ENCODE measurements at places on chromosomes 5 and 9. TPM values are rescaled to one million over a fixed set of nuclear protein-coding genes. Genes with fewer than 3 reads are reported as not detected.

Gene TNC
- polyA plus RNA-seq: not detected

Gene PCDHA3
- polyA plus RNA-seq: not detected

Gene GFI1B
- 0.39 TPM for polyA plus RNA-seq

Gene SLC45A2
- not detected for polyA plus RNA-seq

Gene CCL27
- not detected for polyA plus RNA-seq

Gene SEC61B
- polyA plus RNA-seq: 443 TPM

Gene TSLP
- not detected for polyA plus RNA-seq

DNA sequence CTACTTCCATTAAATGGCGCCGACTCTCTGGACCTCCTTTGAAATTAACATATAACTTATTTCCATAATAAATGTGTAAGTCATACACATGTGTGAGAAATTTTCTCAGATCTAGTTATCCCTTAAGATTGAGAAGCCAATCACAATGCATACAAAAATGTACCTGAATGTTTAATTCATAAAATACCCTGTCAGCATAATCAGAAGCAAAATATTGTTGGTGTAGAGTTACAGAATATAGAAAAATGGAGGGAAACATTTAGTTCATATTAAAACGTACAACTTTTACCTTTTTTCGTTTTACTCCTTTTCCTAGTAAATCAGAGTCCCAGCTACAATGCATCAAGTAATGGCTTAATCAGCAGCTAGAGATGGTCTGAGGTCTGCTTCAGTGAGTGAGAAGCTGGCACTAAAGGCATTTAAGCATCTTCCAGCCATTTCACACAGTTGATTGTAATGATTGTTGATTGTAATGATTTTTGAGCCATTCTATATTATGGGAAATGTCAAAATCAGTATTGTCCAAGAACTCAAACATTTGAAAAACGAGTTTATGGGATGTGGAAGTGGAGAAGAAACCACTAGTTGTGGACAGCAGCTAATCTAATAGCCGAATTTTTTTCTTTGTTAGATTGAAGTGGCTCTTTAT is 81.8 kb downstream of the ANXA1 start:
- H3K27ac ChIP-seq: no peak overlapping the region
- no peaks in the 10 kb centered on the region for H3K36me3 ChIP-seq
- no peaks in the 10 kb centered on the region for H3K27me3 ChIP-seq
- peak overlapping the region; percentile 4 for H3K4me3 ChIP-seq
- H3K4me1 ChIP-seq: peaks cover 11% of the 10 kb centered on the region
- DNase-seq: no peak

DNA sequence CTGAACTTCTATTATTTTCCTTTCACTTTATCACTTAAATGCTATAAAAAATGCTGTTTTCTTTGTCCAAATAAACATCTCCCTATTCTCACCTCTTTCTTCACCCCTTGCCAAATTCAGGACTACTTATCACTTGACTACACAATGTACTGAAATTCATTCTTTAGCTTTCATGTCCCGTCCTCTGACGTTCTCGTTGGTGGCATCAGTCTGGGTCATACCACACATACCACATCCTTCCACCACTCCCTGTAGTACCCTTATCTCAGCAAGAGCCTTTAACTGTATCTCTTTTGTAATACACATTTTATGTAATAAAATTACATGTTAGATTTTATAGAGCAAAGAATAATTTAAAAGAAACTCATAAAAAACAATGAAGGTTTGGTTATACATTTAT is 231.1 kb upstream of the PAPPA start:
- H3K4me3 ChIP-seq: no peak overlapping the region
- no peaks in the 10 kb centered on the region for H3K4me1 ChIP-seq
- no peaks in the 10 kb centered on the region for H3K27me3 ChIP-seq
- no peak overlapping the region for H3K27ac ChIP-seq
- no peak for DNase-seq

DNA sequence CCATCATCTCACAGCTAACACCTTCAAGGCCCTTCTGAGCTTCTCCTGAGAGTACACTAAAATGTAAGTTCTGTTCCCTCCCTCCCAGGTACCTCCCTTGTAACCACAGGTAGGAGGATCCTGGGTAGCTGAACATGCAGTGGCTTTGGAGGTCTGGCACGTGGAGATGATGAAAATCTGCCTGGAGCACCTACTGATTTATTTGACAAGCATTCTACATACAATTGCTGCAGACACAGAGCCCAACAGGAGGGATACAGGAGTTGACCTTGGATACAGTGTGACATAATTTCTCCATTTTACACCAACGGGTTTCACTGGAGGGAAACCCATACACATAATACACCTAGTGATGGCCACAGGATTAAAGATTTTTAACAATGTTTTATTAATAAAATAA is 478.7 kb downstream of the SEMA5A start:
- no peaks in the 10 kb centered on the region for H3K36me3 ChIP-seq
- H3K4me1 ChIP-seq: no peaks in the 10 kb centered on the region
- H3K27me3 ChIP-seq: no peaks in the 10 kb centered on the region
- H3K4me3 ChIP-seq: no peak overlapping the region
- no peak overlapping the region for H3K27ac ChIP-seq

DNA sequence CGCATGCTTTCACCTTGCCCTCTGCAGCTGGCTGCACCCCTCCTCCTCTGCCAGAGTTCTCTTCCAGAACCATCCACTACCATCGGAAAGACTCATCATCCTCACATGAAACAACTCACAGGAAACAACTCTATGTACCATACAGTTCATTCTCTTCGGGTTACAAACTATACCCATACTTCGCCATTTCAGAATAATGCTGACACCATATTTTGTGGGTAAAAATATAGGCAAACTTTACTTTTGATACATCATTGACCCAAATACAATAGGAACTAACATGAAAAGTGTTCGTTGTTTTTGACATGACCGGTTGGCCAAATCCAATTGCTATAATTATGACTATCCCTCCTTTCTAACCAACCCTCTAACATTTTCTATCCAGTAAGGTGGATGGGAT is 421.0 kb downstream of the SEMA5A start:
- H3K4me1 ChIP-seq: no peaks in the 10 kb centered on the region
- no peaks in the 10 kb centered on the region for H3K36me3 ChIP-seq
- H3K27me3 ChIP-seq: no peaks in the 10 kb centered on the region
- no peak overlapping the region for H3K4me3 ChIP-seq
- DNase-seq: no peak
- H3K27ac ChIP-seq: no peak overlapping the region

DNA sequence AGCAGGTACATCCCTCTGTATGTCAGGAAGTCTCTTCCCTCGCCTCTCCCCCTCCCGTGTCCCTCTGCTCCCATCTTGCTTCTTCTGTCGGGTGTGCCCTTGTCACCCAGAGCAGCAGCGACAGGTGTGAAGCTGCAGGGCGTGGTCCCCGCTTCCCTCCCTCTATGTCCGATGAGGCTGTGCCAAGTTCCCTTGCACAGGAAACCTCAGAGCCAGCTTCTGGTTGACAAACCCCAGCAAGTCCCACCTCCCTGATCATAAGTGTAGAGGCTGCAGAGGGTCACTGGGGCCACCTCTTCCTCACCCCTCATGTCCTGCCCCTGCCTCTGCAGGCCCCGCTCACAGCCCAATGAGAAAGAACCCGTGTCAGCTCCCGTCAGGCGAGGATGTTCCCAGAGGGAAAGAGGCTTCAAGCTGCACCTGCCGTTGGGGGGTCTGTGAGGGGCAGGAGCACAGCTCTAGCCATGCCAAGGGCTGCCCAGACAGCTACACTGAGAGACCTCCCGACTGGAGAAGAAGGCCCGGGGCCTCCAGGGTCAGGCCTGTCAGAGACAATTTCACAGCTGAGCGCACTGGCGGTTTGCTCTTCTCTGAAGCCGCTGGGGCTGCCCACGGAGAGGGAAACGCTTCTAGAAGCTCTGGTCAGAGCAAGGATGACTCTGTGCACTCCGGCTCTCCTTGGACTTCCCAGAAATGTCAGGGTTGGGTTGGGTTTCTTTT is 73.3 kb downstream of the AK8 start:
- no peak for DNase-seq
- no peak overlapping the region for H3K4me3 ChIP-seq
- H3K27ac ChIP-seq: no peak overlapping the region
- no peaks in the 10 kb centered on the region for H3K36me3 ChIP-seq
- H3K27me3 ChIP-seq: no peaks in the 10 kb centered on the region
- no peaks in the 10 kb centered on the region for H3K4me1 ChIP-seq

DNA sequence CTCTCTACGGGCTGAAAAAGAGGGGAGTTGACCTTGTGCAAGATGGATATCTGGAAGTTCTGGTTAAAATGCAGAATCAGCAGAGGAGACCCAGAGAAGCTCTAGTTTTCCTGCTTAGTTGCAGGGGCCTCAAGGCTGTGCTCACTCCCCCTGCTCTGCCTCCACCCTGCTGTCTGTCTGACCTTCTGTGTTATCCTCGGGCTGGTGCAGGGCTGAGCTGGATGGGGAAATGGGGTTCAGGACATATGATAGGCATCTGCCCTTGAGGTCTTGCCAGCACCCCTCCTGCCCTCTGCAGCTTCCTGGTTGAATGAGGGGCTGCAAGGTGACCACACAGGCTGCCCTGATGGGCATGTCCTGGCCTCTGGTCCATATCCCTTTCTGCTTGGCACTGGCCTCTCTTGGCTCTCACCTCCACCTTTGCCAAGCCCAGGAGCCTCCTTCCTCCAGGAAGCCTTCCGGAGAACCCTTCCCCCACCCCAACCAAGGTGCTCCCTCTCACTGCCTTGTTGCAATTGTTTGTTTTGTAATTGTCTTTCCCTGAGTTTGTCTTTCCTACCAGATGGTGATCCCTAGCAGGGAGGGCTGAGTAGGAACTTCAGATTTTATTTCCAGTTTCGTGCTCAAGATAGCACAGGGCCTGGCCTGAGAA is 1.3 kb downstream of the TMEM268 start:
- H3K36me3 ChIP-seq: no peaks in the 10 kb centered on the region
- peak overlapping the region; percentile 87 for H3K27ac ChIP-seq
- H3K4me3 ChIP-seq: peak overlapping the region; percentile 82
- peaks cover 52% of the 10 kb centered on the region for H3K4me1 ChIP-seq
- DNase-seq: no peak

- H3K36me3 ChIP-seq: peaks cover 98% of the 10 kb centered on the region
- no peaks in the 10 kb centered on the region for H3K4me1 ChIP-seq
- H3K4me3 ChIP-seq: no peak overlapping the region
- H3K27me3 ChIP-seq: no peaks in the 10 kb centered on the region
Observed at GRCh38 chr9:97682242-97682641, 14.9 kb downstream of the XPA start.

GRCh38 chr9:34475097-34475496 is 16.5 kb downstream of the DNAI1 start:
- H3K4me1 ChIP-seq: no peaks in the 10 kb centered on the region
- H3K27me3 ChIP-seq: no peaks in the 10 kb centered on the region
- H3K4me3 ChIP-seq: no peak overlapping the region
- no peak for DNase-seq

GRCh38 chr5:157486221-157486681 is 26.2 kb downstream of the NIPAL4 start:
- no peak overlapping the region for H3K27ac ChIP-seq
- no peaks in the 10 kb centered on the region for H3K27me3 ChIP-seq
- no peak overlapping the region for H3K4me3 ChIP-seq
- H3K36me3 ChIP-seq: peaks cover 44% of the 10 kb centered on the region
- H3K4me1 ChIP-seq: peaks cover 18% of the 10 kb centered on the region

- H3K36me3 ChIP-seq: no peaks in the 10 kb centered on the region
- H3K27ac ChIP-seq: no peak overlapping the region
Observed at GRCh38 chr5:130110328-130110727, 206.1 kb downstream of the CHSY3 start.

- H3K27ac ChIP-seq: no peak overlapping the region
- H3K4me3 ChIP-seq: no peak overlapping the region
- H3K4me1 ChIP-seq: peaks cover 9% of the 10 kb centered on the region
Observed at GRCh38 chr5:56557198-56557597, 258.2 kb upstream of the MAP3K1 start.

DNA sequence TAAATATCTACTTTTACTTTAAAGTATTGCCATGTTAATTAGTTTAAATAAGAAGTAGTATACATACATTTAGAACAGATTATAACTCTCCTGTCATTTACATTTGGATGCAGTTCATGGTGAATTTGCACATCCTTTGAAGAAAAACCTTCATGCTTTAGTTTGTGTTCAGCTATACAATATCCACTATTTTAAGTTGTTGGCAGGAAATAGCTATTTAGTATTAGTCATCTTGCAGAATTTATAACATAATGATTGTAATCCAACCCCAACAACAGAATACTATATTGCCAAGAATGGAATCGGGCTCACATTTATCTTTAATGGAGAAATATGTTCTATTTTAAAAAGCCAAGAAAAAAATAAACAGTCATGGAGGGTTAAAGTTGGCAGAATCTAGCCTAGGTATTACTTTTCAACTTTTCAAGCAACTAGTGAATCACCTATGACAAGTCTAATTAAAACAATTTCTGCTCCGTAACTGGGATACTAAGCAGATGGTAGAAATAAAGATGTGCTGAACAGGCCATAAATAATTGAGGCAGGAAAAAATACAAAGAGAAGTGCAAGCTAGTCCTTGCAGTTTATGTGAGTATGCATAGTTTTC is 1170.6 kb upstream of the NUDT12 start:
- no peaks in the 10 kb centered on the region for H3K4me1 ChIP-seq
- no peak overlapping the region for H3K27ac ChIP-seq
- no peak for DNase-seq
- no peak overlapping the region for H3K4me3 ChIP-seq
- H3K27me3 ChIP-seq: no peaks in the 10 kb centered on the region

GRCh38 chr5:31186672-31187267 is 6.7 kb upstream of the CDH6 start:
- H3K27ac ChIP-seq: no peak overlapping the region
- no peaks in the 10 kb centered on the region for H3K4me1 ChIP-seq
- no peak overlapping the region for H3K4me3 ChIP-seq
- peak; percentile 7 for DNase-seq
- peaks cover 13% of the 10 kb centered on the region for H3K27me3 ChIP-seq

- no peak for DNase-seq
- H3K4me1 ChIP-seq: peaks cover 28% of the 10 kb centered on the region
- H3K4me3 ChIP-seq: no peak overlapping the region
Observed at GRCh38 chr9:136988872-136989271, 3.4 kb upstream of the PAXX start.

- peaks cover 40% of the 10 kb centered on the region for H3K4me1 ChIP-seq
- H3K36me3 ChIP-seq: no peaks in the 10 kb centered on the region
- no peaks in the 10 kb centered on the region for H3K27me3 ChIP-seq
Observed at GRCh38 chr5:89297066-89297465, 414.1 kb upstream of the MEF2C start.

GRCh38 chr5:28855626-28856025 is 1817.2 kb upstream of the CDH9 start:
- no peaks in the 10 kb centered on the region for H3K36me3 ChIP-seq
- H3K27me3 ChIP-seq: no peaks in the 10 kb centered on the region
- no peak for DNase-seq
- no peak overlapping the region for H3K4me3 ChIP-seq
- no peaks in the 10 kb centered on the region for H3K4me1 ChIP-seq

GRCh38 chr9:29039258-29039657 is 1466.0 kb upstream of the C9orf72 start:
- H3K27ac ChIP-seq: no peak overlapping the region
- H3K36me3 ChIP-seq: no peaks in the 10 kb centered on the region
- no peak for DNase-seq
- H3K4me1 ChIP-seq: no peaks in the 10 kb centered on the region
- H3K27me3 ChIP-seq: no peaks in the 10 kb centered on the region
